CD4-positive, alpha-beta T cell treated with Interleukin-15 for 4 hours (primary cell): ENCODE measurements at places on chromosomes 5 and 9.

DNA sequence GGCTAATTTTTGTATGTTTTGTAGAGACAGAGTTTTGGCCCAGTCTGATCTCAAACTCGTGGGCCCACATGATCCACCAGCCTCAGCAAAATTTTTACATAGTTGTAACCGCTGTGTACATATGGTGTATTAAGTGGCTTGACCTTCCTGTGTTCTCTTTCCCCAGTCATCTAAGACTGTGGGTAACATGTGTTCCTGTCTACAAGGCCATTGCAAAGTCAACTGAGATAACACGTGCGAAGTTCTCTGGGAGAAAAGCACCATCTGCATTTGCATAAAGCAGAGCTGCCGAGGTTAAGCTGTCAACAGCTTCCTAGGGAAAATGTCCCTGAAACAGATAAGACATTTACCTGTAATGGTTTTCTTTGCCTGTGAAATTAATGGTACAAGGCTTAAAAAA is 273.7 kb downstream of the FANCC start:
- DNase-seq, result no peak

DNA sequence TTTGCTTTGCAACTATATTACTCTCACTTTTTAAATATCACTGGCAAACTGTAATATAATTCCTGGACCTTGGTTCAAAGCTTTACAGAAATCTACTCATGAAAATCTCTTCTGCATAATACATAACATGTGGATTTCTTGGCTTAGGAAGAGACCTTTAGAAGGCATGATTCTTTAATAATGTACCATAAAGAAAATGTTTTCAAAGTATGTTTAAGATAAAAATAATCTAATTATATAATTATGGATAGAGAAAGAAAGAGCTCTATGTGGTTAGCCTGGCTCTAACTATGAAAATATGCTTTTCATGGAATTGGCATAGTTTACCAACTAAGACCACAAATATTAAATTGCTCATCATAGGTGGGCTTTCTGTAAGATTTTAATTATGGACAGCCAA is 817.8 kb downstream of the TLE1 start:
- DNase-seq, result no peak

- DNase-seq, result no peak
Measured at GRCh38 chr9:94176608-94177007, 82.5 kb upstream of the ZNF169 start.

GRCh38 chr5:180598316-180598701 is 7.0 kb upstream of the SCGB3A1 start:
- no peak for DNase-seq

DNA sequence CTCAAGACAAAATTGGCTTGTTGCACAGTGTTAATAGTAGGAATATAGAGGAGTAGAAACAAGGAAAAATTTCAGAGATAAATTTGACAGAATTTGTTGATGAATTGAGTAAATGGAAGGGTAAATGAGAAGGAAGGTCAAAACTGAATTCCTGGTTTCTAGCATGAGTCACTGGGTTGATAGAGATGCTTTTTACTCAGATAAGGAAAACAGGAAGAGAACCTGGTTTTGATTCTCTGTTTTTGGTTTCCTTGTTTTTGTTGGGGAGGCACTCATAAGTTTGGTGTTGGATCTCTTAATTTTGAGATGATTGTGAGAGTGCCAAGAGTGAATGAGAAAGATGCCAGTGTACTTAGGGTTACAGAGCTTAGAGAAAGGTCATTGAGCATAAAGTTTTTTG is 7.1 kb downstream of the LRRC70 start:
- no peak for DNase-seq

DNA sequence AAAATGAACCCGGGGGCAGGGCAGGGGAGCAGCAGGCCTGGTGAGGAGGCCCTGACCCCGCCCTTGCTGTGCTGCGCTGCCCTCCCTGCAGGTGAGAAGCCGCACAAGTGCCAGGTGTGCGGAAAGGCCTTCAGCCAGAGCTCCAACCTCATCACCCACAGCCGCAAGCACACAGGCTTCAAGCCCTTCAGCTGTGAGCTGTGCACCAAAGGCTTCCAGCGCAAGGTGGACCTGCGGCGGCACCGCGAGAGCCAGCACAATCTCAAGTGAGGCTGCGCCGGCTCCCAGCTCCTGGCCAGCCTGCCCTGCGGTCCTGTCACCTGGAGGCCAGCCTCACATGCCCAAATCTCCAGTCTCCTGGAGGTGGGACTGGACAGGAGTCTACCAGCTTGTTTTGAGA is 12.3 kb downstream of the GFI1B start:
- DNase-seq, result no peak

GRCh38 chr5:136169218-136169617 is 23.7 kb downstream of the SMIM32 start:
- DNase-seq, result no peak

- DNase-seq, result no peak
Measured at GRCh38 chr5:143880178-143880577, 68.2 kb downstream of the HMHB1 start.
